T-helper 2 cell (primary cell): ENCODE measurements at places on chromosomes 7 and 10.

DNA sequence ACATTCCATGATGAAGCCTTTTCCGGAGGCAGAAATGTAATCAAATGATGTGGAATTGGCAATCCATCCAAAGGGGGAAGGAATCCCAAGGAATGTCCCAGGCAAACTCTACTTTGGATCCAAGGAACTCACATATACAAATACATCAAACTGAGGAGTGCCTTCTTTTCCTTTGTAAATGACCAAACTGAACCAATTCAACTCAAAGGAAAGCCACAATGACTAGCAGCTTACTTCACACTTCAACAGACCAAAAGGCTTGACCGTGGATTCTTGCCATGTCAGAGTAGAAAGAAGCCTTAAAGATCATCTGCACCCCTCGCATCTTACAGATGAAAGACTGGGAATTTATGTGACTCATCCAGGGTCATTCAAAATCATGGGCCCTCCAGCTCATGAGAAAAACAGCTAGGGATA is 79.7 kb upstream of the MACROH2A2 start:
- no peak for DNase-seq

DNA sequence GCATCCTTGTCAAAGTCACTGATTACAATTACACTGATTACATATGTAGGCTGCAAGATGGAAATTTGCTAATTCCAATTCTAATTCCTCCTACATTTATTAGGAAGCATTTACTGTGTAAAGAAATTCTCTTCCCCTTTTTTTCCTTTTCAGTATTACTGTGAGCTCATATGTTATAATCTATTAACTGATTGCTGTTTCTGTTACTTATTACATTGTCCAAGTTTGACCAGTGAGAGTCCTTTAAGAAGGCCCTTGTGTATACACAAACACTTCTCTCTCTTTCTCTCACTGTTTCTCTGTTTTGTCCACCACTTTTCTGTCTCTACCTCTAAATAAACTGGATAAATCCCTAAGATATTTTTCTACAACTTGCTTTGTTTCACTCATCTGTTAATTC is 31.5 kb downstream of the PHF14 start:
- no peak for DNase-seq

DNA sequence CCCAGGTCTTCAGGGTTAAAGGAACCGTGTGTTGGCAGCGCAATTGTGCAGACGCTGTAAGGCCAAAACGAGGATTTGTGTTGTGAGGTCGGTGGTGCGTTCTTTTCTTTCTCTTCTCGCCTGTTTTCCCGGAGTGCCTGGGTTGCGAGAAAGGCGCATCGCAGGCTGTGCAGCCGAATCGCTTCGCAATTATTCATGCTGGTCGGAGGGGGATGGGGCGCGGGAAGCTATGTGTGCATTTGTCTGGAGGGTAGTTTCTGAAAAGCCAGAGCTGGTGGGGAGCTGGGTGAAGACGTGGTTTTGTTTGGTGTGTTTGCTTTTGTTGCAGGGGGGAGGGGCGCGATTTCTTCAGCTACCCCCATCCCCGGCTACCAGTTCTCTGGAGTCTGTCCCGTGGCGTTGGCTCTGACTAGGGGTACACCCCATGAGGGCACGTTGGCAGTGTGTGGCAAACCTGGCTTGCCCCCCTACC is 2.1 kb downstream of the MXI1 start:
- peak; percentile 75 for DNase-seq

- no peak for DNase-seq
These were observed 30.6 kb upstream of the FIGNL1 start for GRCh38 chr7:50480797-50481196.

- DNase-seq, result no peak
These were observed 93.8 kb upstream of the GNA12 start for GRCh38 chr7:2937701-2938513.

DNA sequence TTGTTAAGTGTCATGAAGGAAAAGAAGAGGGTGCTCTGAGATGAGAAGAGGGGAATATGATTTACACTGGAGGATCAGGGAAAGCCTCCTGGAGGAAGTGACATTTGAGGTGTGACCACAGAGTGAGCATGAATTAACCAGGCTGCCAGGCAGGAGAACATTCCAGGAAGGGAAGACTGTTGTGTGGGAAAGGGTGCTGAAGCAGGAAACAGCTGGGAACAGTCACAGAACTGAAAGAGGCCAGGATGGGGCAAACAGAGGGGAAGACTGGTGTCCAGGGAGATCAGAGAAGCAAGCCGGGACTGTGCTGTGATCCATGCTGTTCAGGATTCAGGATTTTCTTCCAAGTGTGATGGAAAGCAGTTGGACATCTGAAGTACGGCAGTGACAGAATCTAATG is 14.9 kb downstream of the HIPK2 start:
- DNase-seq, result no peak

DNA sequence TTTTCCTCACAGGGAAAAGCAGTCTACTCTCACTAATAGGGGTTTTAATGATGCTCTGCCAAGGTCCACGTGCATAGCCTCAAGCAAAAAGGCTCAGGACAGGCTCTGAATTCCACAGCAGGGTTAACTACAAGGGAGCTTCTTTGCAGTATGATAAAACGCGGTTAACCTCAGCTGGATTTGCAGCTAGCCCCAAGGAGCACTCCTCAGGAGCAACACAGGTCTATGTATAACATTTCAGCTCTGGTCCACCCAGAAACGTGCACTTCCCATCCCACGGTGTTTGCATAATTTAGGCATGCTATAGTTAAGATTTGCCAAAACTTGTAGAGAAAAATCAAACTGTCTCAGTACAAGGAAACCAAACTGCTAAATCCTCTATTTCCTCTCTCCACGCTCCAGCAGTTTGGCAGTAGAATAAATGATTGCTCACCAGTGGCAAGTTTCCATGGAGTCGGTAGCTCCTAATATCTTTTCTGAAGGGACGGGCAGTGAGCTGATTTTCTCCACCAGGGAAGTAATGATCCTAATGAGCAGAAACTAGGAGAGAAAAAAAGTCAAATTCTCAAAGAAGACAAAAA is 13.1 kb upstream of the ASB4 start:
- DNase-seq, result no peak

GRCh38 chr7:145252031-145252430 is 416.2 kb upstream of the TPK1 start:
- DNase-seq, result no peak

- no peak for DNase-seq
These were observed 14.4 kb upstream of the GSTK1 start for GRCh38 chr7:143248761-143249354.

GRCh38 chr7:95220328-95220727 is 104.0 kb downstream of the PON1 start:
- no peak for DNase-seq

- DNase-seq, result no peak
These were observed 260.4 kb downstream of the ZMYND11 start for GRCh38 chr10:395665-396064.

GRCh38 chr7:31791881-31792280 is 104.9 kb downstream of the PPP1R17 start:
- no peak for DNase-seq

- DNase-seq, result no peak
These were observed 9.5 kb upstream of the ING3 start for GRCh38 chr7:120941064-120941463.

DNA sequence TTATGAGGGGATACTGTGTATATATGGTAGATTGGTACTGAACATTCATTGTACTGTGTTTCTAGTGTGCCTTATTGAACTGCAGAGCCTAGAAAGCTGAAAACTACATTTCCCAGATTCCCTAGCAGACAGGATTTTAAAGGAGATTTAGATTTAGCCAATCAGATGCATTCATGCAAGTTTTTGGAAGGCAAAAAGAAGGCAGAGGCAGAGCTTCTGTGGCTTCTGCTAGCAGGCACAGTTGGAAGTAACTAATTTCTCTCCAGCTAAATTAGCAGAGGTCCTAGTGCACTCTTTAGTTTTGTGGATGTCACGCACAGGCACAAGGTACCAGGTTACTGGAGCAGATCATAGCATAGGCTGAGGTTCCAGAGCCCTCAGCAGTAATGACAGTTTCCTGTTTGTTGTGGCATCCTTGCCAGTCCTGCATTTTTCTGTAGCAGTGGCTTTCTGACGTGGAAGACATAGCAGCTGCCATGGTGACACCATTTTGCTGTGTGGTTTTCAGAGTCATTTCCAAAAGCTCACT is 83.7 kb upstream of the CCDC71L start:
- no peak for DNase-seq

GRCh38 chr10:75441196-75441595 is 9.8 kb downstream of the LRMDA start:
- no peak for DNase-seq

DNA sequence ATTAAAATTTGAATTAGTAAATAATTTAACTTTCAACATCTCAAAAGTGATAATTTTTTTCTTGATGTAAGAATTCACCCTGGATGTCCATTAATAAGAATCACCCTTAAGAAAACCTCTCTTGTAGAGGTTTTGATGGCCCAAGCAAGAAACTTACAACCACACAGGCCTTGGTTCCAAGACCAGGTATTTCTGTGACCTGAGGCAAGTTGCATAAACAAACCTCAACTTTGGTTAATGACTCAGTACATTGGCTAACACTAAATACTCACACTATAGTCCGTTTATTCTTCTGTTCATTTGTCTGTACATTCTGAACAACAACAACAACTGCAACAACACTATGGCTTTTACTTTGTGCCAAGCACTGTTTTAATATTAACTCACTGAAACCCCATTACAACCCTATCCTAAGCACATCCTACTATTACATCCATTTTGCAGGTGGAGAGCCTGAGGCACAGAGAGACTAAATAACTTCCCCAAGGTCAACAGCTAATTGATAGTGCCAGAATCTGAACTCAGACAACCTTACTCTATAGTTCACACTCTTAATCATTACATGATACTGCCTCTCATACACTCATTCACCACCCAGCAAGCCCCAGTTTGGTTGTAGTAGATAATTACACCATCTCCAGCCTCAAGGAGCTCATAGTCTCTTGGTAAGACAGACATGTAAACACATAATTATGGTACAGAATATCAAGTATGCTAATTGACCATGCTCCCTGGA is 6.6 kb downstream of the ANK3 start:
- no peak for DNase-seq

DNA sequence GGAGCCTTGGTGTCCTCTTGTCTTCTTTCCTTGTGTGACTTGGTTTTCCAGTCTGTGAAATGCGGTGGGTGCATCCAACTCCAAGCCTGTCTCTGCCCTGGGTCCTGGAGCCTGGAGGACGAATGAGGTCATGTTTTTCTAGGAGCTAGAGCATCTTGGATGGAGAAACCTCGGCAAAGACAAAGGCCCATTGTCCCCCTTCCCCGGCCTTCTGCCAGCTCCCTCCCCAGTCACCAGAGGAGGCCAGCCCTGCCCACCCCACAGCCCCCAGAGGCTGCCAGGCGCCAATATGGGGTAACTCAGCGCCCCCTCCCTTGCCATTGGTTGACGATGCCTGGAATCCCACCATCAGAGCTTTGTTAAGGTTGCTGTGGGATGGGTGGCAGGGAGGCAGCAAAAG is 40.4 kb downstream of the KCTD7 start:
- no peak for DNase-seq

- no peak for DNase-seq
These were observed 93.3 kb downstream of the CUL2 start for GRCh38 chr10:34996843-34997242.

DNA sequence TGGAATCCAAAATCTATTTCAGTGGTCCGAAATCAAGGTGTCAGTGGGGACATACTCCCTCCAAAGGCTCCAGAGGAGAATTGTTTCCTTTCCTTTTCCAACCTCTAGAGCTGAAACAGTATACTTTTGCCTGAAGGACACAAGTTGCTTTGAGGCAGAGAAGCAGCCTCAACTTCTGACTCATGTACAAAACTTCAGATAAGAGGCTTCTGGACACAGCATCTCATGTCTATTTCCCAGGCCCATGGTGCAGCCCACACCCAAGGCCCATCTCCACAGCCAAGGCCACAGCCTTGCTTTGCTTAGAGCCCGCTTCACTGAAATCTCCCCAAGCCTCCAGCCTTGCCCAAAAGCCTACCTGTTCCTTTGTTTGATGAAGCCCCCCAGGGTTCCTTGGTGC is 68.9 kb downstream of the ZNF467 start:
- no peak for DNase-seq

DNA sequence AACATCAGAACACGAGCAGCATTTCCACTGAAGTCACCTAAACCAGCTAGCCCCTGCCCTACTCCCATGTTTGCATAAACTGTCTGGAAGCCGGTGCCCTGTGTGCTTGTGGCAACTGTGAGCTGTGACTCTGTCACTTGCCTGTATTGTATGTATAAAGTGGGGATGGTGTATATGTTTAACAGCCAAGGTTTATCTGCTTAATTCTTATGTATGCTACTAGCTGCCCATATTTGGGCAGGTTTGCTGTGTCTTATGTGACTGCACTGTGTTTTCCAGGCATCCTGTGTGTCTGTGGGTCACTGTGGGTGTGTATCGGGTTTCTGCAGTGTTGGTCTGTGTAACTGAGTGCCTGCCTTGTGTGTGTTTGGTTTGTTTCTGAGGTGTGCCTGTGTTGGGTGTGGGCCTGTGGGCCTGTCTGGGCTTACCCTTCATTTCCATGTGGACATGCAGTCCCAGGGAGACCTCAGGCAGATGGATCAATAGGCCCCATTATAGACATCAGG is 9.3 kb downstream of the LBX1 start:
- no peak for DNase-seq

DNA sequence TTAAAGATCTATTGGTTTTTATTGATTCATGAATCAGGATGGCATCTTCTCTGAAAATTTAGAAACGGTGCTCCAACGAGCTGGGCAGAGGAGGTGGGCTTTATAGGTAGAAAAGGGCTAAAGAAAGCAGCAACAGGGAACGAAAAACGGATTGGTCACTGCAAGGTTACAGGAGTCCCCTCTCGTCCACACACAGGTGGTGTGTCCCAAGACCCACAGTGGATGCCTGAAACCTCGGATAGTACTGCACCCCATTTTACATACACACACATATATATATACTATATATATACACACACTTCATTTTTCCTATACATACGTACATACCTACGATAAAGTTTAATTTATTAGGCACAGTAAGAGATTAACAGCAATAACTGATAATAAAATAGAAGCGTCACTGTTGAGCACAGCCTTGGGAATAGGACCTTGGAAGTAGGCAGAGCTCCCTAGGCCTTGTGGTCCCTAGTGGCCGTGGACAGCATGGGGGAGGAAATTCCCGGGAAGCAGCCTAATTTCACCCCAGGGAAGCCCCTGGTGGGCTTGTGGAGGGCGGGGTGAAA is 737 bp upstream of the NUB1 start:
- no peak for DNase-seq

GRCh38 chr10:76070916-76071315 is 639.5 kb downstream of the LRMDA start:
- DNase-seq, result no peak

DNA sequence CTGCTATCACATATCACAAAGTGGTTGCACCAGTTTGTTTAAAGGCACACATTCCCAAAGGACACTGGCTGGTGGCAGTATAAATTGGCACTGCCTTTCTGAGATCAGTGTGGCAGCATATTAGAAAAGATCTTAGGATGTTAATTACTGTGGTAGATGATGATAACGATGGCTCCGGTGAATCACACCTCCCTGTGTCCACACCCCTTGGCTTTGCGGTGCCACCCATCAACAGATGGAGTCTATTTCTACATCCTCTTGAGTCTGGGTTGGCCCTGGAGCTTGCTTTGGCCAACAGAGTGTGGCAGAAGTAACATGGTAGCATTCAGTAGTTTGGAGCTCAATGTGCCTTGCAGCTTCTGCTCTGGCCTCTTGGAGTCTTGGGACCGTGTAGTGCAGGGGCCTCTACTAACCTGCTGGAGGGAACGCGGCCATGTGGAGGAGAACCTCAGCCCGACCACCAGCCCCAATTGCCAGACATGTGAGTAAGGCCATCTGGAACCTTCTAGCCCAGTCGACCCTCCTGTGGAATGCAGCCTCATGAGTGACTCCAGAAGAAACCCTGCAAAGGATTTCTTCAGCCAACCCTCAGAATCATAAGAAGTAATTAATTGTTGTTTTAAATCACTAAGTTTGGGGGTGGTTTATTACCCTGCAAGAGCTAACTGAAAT is 27.2 kb upstream of the PLEKHA1 start:
- no peak for DNase-seq
